Bone marrow (tissue), 2 donors: ENCODE measurements at places on chromosomes 1 and 21.

GRCh38 chr1:2210786-2211185, 16.2 kb upstream of the FAAP20 start:
- no peak for DNase-seq

GRCh38 chr1:228240411-228241240, 32.8 kb downstream of the OBSCN start:
- no peak for DNase-seq

DNA sequence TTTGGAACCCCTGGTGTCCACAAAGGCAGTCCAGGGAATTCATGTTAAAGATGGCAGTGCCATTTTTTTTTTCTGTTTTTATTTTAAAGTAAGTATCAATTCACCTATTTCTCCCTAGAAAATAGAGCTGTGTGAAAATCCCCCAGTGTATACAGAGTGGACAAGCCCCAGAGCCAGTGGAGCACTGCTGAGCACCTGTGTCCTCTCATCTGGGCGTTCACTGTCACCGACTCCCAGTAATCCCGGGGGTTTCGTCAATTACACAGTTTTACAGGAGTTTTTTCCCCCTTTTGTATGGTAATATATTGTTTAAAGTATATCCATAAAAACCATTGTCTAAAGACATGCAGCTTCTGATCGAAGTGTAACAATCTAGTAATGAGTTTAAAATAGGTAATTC, 175.8 kb downstream of the SDCCAG8 start:
- DNase-seq, result no peak

DNA sequence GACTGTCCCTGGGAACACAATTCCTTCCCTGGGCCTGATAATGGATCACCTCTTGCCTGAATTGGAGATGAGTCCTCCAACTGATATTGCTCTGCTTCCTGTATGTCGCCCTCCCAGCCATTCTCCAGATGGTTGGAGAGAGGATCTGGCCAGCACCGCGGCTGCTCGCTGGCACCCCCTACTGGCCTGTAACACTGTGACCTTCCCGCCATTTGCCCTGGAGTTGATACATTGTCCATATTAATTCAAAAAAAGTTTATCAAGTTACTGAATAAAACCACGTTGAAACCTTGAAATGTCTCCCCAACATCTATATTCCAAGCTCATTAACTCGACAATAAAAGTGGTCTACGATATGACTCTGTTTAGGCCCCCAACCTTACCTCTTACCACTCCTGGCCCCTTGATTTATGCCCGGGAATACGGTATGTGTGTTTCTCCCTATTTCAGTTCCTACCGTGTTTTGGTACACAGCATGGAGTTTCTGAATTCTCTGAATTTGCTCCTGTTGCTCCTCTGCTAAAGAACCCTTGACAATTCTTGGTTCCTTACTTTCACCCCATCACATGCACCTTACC, 241.8 kb upstream of the KIAA0040 start:
- no peak for DNase-seq

GRCh38 chr1:171075041-171075440, 15.7 kb upstream of the FMO3 start:
- DNase-seq, result no peak

GRCh38 chr1:59750328-59751003, 64.3 kb upstream of the HOOK1 start:
- peak; percentile 58 for DNase-seq

- DNase-seq, result no peak
Observed at GRCh38 chr1:57142169-57142568, 176.4 kb upstream of the C8B start.

- DNase-seq, result peak; percentile 46
Observed at GRCh38 chr1:54485416-54485815, 62.6 kb upstream of the ACOT11 start.

DNA sequence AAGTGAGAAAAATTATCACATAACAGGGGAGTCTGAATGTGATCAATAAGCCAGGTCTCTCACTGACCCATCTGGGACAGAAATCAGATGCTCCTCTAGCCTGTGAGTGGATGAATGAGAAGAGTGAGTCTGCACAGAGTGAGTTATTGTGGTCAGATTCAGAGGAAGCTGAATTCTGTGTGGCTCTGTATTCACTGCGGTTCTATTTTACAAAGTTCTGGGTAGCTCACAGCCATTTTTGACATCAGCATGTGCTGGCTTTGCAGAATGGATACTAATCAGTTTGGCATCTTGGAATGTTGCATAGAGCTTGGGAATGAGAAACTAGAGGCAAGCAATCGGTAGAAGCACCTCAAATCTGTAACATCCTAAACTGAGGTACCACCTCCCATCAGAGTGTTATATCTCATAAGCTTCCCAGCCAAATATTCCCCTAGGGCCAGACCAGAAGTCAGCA, 3.8 kb downstream of the COLGALT2 start:
- no peak for DNase-seq

GRCh38 chr21:36260030-36260787, 59.8 kb upstream of the MORC3 start:
- no peak for DNase-seq

- DNase-seq, result no peak
Observed at GRCh38 chr1:147545133-147545532, 3.8 kb downstream of the BCL9 start.

DNA sequence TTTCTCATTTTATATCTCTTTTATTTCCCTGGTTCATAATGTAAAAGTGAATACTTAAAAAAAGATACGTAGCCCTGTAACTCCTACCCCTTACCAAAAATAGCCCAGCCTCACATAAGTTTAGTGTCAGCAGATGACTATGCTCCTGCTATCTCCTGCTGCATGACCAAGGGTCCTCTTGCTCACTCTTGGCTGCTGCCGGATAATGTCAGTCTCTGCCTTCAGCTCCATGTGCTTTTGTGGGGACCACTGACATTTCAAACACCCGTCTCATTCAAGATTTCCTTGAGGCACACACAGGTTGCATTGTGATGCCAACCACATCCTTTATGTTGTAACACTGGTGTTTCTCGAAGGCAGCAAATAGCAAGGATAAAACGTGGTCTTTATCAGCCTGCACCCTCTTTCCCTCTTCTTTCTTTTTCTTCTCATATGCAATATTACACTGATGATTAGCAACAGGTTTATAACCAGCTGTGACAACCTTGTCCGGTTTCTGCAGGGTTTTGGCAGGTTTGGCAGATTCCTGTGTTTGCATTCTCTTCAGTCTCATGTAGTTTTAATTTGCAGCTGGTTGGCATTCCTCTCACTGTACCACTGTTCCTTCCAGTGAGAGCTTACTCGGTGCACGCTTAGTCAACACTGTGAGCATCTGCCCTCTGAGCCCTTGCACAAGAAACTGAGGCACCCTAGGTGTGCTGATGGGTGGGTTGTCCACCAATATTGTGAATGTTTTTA, 62.2 kb downstream of the ZNF684 start:
- no peak for DNase-seq

DNA sequence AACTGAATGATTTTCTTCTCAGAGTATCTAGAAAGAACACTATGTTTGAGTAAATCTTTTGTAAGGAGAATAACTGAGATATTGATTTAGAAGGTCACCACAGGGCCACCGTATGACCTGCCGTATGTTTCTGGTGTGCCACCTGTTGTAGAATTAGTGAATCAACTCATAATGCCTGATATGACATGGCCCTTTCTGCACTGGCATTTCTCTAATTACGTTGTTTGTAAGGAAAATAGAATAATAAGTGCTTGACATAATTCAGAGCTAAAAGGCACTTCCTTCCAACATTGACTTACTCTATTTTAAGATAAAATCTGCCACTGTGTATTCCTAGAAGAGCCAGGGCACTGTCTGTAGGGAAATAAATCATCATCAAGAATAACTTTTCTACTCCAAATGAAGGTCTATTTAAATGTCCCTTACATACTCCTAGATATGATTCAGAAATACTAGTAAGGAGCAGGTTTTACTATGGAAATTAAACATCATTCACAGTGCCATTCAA, 101.7 kb downstream of the PHTF1 start:
- no peak for DNase-seq

- DNase-seq, result no peak
Observed at GRCh38 chr1:76278711-76279100, 204.2 kb downstream of the ST6GALNAC3 start.

GRCh38 chr1:18411820-18412641, 68.7 kb upstream of the KLHDC7A start:
- DNase-seq, result no peak

GRCh38 chr1:232834066-232834465, 28.9 kb downstream of the MAP10 start:
- no peak for DNase-seq

DNA sequence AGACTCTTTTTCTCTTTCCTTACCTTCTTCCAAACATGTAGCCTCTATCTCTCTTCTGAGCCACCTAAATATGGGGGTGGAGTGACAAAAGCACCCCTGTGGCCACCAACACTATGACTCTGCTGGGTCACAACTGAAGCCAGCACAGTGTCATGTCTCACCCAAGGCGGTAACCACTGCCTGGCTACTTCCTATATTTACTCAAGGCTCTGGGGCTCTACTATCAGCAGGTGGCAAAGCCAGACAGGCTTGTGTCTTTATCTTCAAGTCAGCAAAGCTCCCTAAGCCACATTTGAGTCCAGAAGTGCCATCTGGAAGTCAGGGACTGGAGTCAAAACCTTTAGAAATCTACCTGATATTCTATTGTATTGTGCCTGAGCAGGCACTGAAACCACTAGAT, 1515.2 kb downstream of the PLA2G4A start:
- DNase-seq, result no peak

DNA sequence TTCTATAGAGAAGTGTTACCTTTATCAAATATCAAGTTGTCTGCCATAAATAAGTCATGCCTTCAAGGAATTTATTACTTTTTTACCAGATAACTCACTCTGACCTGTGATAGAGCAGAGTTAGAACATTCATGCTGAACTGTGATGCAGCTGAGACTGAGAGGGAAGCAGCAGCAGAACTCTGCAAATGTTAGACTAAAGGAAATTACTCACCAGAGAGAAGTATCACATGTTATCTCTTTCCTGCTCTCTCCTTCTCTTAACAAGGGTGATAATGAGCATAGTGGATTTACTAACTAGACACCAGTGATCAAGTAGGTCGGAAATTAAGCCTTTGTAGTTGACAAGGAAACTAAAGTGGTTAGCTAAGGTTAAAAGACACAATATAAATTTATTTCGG, 181.6 kb downstream of the RASAL2 start:
- DNase-seq, result peak; percentile 23

GRCh38 chr21:34336756-34337391, 26.9 kb upstream of the KCNE2 start:
- no peak for DNase-seq

GRCh38 chr1:1032424-1032823, 12.5 kb downstream of the AGRN start:
- DNase-seq, result no peak

GRCh38 chr1:231828182-231828920, 201.8 kb downstream of the DISC1 start:
- DNase-seq, result no peak

DNA sequence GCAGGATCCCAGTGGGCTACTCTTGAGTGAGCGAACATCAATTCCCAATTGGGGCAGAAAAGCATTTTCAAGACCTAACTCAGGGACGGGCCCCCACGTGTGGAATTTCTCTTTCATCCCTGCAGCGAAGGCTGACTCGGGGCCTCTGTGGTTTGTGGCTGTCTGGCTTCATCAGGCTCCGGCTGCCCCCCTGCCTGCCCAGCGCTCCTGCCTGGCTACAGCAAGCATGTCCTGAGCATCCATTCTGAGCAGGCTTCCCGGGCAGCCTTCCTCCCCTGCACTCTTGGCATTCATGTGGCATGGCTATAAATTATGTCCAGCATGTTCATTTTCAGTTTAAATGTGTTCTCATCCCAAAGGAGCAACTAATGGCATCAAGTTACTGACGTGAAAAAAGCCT, 588.1 kb downstream of the KIF26B start:
- DNase-seq, result no peak

- no peak for DNase-seq
Observed at GRCh38 chr21:29125191-29125590, 5.3 kb upstream of the MAP3K7CL start.

DNA sequence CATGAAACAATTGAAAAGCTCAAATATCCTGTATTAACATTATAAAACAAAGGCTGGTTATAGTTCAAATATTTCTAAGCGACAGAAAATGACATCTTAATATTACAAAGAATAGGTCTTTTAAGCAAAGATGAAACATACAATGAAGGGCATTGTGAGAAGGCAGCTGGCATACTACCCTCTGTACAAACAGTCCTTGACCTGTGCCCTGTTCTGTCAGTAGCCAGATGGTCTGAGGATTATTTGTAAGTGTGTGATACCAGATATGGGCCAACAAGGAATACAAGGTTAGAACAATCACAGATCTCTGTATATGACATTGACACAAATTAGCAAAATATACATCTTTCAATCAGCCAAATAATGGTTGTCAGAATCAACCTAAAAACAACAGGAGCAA, 1350.4 kb downstream of the AMY1C start:
- DNase-seq, result no peak

GRCh38 chr1:94572780-94573179, 31.2 kb upstream of the F3 start:
- DNase-seq, result no peak

GRCh38 chr1:6126028-6126427, 54.1 kb downstream of the CHD5 start:
- DNase-seq, result no peak

DNA sequence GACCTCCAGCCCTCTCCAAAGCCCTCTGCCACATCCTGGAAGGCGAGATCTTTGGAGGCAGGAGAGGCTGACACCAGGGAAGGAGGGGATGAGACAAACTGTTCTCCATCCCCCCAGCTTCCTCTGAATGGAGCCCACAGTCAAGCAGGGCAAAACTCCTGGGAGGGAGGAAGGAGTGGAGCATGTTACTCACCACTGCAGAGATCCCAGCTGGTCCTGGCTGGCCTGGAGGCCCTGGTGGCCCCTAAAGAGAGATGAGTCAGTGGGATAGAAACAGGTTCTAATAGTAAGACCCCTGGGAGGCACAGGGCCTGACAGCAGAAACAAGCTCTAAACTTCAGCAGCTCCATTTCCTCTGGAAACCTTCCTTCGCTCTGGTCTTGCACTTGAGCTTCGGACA, 14.0 kb upstream of the PEF1 start:
- DNase-seq, result no peak

GRCh38 chr1:7538033-7538432, 233.1 kb upstream of the VAMP3 start:
- no peak for DNase-seq

- DNase-seq, result no peak
Observed at GRCh38 chr1:184210031-184210430, 158.5 kb downstream of the TSEN15 start.
